NCI-H524 treated with DMSO at 0.1 percent for 48 hours (cell line): ENCODE measurements at places on chromosomes 7 and 10.

DNA sequence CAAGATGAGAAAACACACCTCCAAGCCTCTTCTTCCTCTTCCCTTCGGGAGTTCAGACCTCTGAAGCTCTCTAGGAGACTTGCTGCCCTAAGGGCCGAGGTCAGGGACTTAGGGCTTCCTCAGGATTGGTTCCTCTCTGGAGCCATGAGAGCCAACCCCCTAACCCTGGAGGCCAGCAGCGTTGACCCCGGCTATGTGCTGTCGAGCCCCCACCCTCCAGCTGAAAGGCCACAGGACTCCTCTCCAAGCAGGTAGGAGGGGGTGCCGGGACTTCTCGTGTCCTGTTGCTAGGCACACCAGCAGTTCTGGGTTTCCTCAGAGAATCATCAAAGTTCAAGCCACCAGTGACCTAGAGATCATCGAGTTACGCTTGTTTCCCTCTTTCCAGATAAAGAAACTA is 87.4 kb downstream of the ARHGAP22 start:
- DNase-seq: no peak

- no peak for DNase-seq
Measured at GRCh38 chr10:69321865-69322264, 43.6 kb downstream of the HK1 start.

DNA sequence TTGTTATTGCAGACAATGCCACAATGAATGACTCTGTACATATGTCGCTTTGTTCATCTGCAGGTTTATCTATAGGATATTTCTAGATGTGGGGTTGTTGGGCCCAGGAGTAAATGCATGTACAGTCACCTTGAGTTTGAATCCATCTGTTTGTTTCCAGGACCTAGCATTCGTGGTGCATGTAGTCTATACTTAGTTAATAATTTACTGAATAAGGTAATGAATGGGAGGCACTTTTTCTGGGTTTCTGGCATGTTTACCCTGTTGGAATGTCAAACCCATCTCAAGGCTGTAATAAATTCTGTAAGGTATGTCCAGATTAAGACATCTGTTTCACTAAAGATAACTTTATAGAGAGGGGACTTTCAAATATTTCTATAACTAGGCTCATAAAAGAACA is 23.5 kb downstream of the HECTD2 start:
- no peak for DNase-seq

GRCh38 chr10:110423650-110424049 is 74.1 kb upstream of the DUSP5 start:
- DNase-seq: no peak

- DNase-seq: no peak
Measured at GRCh38 chr7:69349291-69349690, 249.0 kb upstream of the AUTS2 start.

DNA sequence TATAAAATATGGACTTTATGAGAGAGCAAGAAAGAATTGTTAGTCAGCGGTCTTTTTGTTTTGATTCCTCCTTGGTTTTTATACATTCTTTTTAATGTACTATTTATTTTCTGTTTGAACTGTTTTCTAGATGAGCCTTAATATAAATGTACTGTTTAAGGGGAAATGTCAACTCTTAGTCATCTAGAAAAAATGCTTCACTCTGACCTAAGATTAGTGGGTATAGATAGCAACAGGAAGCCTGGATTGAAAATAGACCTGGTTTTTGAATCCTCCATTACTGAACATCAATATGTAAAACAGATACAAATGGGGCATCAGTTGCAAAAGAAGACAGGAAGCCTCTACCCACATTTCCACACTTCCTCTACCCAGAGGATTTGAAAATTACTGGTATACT is 87.8 kb downstream of the CHRM2 start:
- DNase-seq: no peak

DNA sequence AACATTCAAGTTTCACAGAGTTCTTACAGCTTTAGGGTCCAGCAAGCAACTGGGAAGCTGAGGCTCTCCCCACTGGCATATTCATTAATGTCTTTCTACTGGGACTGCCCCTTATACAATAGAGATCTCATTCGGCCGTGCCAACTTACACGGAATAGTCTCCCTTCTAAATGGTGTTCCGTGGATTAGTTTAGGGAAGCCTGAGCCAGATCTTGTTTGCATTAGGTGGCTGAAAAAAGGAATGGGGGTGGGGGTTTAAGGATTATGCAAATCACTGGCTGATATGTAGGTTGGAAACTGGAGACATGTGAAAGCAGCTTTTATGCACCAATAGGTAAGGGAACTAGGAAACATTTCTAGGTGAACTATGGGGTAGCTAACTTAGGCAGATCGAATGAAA is 218.3 kb downstream of the TRIL start:
- no peak for DNase-seq

DNA sequence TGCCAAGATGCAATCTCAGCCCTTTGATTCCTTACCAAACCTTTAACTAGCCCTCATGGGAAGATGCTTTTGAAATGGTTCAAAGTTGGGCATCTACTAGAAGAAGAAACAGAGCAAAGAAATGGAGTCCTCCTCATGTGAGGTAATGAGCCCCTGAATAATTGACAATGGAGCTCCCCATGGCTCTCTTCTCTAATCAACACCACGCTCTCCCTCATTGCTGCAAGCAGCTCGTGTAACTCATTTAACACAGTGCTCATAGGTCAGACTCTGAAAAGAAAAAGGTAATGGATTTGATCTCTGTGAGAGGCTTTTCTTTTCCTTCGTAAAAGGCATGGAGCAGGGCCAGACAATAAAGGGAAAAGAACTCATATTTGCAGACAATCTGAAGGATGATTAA is 312.8 kb downstream of the PHTF2 start:
- no peak for DNase-seq

DNA sequence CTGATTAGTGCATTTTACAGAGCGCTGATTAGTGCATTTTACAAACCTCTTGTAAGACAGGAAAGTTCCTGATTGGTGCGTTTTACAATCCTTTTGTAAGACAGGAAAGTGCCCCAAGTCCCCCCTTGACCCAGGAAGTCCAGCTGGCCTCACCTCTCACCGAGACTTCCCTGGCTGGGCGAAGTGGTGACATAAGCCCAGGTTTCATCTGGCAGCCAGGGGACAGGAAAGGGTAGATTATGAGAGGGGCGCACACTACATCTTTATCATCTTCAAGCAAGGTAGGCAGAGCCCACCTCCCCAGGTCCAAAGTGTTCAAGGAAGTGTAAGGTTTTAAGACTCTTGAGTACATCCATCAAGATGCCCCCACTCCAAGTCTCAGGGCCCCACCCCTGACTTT is 5.5 kb upstream of the GDF10 start:
- DNase-seq: no peak

GRCh38 chr10:60537697-60538096 is 148.0 kb upstream of the ANK3 start:
- no peak for DNase-seq

- DNase-seq: peak; percentile 8
Measured at GRCh38 chr10:77667426-77668324, 30.1 kb upstream of the KCNMA1 start.

GRCh38 chr10:51707821-51708424 is 8.5 kb upstream of the CSTF2T start:
- DNase-seq: no peak

GRCh38 chr10:120917521-120918250 is 66.5 kb downstream of the WDR11 start:
- no peak for DNase-seq

- DNase-seq: no peak
Measured at GRCh38 chr10:99161165-99161564, 74.5 kb downstream of the HPSE2 start.

DNA sequence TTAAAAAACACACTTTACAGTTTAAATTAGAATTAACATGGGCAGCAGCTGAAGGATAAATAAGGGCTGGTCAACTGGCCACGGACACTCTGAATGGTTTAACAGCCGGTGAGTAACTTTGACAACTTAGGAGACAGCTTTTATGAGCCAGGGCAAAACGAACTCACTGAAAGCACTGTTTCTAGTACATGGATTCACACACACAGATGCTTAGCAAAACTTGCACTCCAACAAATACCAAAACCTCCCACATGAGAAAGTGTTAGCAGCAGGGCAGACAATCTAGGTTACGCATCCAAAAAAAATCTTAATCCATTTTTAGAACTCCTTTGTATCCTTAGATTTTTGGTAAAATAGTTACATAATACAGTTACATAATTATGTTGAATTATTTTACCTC is 486.4 kb downstream of the PHTF2 start:
- DNase-seq: no peak

DNA sequence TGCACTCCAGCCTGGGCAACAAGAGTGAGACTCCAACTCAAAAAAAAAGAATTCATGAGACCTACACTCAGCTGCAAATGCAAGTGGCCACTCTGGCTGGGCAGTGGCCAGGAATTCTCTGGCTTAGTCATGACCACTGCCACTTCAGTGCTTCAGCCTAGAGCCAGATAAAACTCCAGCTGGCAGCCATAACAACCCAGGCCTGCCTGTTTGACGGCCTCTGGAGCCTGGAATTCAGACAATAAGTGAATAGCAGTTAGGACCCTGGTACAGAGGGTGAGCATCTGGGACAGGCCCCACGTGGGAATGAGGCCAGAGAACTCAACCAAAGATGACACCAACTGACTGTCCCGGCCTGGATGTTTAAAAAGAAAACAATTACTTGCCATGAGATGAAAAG is 18.9 kb downstream of the RCC1L start:
- DNase-seq: no peak

DNA sequence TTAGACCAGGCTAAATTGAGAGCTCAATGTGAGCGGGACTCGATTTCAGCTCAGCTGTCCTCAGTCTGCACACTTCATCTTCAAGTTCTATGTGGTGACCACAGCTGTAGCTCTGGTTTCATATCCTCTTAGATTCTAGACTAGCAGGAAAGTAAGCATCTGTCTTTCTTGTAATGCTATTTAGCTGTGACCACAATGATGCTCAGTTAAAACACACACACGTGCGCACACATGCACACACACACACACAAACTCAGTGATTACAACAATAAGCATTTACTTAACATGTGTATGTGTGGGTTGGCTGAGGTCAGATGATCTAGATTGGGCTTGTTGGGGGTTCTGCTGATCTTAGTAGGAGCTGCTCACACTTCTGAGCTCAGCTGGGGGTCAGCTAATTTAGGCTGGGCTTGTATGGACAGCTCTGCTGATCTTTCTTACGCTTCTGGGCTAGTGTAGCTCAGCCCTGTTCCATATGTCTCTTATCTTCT is 82.5 kb downstream of the ZNF365 start:
- no peak for DNase-seq

DNA sequence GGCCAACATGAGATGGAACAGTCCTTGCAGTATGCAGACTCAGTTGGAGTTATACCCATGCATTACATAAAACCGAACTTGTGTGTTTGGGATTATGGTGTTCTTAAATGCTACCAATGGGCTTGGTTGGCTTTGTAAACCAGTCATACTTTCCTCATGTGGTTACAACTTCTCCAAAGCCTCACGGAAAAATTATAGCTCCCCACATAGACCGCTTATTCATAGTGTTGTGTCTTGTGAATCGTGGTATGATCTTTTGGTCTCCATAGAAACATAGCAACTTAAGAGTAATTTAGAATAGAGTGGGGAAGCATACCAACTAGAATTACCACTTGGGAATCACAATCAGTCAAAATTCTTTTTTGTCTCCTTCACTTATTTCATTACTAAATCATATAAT is 112.3 kb upstream of the FZD1 start:
- DNase-seq: no peak

DNA sequence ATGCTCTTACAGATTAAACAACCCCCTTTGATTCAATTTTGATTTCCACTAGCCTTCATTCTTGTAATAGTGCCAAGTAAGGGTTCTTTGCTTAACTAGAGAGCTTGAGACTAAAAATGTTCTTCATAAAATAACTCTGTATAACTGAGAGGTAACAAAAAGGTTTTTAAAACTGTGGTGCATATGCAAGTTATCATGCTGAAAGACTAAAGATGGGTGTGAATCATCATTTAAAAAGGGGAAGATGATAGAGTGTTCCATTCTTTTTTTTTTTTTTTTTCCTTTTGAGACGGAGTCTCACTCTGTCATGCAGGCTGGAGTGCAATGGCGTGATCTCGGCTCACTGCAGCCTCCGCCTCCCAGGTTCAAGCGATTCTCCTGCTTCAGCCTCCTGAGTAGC is 11.1 kb downstream of the MDFIC start:
- no peak for DNase-seq

DNA sequence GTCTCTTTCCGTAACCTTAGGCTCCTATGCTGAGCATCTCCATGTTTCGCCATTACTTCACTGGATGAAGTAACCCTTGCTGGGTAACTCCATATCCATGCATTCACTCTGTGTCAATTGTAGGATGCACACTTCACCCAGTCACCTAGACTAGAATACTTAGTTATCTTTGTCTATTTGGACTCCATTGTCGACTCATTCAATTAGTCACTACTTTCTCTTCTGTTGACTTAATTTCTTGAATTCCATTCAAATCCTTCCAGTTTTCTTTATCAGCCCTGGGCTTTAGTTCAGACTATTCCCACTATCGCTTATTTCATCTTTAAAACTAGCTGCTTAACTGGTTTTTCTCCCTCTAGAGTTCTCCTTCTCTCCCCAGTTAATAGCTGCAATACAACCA is 111.3 kb upstream of the TNS3 start:
- no peak for DNase-seq

GRCh38 chr10:48242171-48242904 is 32.2 kb downstream of the FRMPD2 start:
- no peak for DNase-seq

GRCh38 chr7:121279060-121279620 is 49.7 kb upstream of the WNT16 start:
- no peak for DNase-seq

DNA sequence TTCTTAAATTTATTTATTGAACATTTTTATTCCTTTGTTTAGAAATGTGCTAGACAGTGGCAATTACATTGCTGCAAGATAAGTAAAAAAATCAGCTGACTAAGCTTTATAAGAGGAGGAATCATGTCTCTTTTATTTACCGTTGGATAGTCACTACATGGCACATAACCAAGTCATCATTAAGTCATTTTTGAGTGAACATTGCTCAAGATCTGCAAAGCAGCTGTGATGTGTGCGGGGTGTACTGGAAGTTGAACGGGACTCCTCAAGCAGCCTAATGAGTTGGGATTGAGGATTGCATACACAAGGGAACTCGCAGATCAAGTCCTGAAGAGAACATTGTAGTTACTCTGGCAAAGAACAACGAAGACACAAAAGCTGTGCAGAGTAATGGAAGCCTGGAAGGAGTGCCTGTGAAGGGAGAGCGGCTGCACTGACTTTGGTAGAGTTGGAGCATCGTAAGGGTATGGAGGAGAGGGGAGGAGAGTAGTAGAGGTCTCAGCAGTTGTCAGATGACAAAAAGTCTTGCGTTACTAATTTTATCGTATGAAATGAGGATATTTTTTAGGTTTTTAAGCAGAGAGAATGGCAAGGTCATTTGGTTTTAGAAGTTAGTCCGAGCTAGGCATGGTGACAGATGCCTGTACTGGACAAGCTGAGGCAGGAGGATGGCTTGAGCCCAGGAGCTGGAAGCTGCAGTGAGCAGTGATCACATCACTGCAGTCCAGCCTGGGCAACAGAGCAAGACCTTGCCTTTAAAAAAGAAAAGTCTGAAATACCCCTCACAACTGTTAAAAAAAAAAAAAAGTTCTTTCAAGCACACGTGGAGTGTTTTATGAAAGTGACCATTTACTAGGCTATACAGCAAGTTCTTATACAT is 95.1 kb downstream of the BMPR1A start:
- no peak for DNase-seq
